ENCODE measurements at places on chromosomes 3 and 15.

DNA sequence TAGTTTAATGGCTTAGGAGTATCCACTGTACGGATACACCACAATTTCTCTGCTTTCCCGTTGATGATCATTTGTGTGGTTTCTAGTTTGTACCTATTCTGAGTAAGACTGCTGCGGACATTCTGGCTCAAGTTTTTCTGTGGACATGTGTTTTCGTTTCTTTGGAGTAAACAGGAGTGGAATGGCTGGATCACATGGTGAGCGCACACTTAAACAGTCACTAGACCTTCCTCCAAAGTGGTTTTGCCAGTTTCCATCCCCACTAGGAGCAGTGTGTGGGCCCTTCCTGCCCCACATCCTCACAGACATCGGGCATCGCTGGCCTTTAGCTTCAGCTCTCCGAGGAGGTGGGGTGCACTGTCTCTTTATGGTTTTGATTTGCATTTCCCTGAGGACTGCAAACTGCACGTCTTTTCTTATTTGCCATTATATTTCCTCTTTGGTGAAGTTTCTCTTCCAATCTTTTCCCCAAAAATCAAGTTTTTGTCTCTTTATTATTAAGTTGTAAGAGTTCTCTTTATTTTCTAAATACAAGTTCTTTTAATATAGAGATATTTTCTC lies 94.1 kb downstream of the VGLL4 start:
- no peak for DNase-seq

- no peak for DNase-seq
These were observed 393.3 kb downstream of the CACNA2D3 start for GRCh38 chr3:54515441-54516213.

DNA sequence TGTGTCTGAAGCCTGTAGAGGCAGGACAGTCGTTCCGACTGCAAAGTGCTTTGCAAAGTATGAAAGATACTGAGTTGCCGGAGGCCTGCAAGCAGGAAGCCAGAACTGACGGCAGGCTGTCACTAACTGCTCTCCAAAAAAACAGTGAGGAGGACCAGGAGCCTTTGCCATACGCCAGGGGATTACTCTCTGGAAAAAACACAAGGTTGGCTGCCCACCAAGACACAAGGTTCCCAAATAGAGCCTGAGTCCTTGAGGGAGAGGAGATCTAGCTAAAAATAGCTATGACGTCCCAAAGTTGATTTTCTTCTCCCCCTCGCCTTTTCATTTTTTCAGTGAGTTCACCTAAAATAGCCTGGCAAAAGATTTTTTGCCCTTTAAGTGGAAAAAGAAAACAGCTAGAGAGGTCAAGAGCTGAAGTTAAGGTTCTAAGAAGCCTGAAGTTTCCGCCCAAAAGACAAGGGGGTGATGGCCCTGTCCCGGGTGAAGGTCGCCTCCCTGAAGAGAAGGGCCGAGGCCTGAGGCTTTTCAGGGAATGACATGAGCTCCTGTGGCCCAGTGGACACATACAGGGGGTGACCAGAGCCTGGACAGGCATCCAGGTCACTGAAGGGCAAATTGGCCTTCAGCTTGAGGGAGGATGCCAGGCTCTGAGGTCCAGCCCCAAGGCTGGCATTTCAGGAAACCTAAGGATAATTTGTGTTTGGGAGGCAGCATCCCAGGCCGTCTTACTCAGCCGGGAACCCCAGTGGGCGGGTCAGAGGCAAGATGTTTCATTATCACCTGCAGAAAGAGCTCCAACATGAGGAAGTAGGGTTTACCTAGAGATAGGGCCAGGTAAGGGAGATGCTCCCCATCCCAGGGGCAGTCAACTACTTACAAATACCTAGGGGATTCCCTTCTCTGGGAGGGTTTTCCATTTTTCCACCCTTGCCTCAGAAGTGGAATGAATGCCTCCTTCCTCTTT lies 44.9 kb upstream of the DGKG start:
- no peak for DNase-seq

- no peak for DNase-seq
These were observed 23.4 kb upstream of the NOX5 start for GRCh38 chr15:68990992-68991500.

DNA sequence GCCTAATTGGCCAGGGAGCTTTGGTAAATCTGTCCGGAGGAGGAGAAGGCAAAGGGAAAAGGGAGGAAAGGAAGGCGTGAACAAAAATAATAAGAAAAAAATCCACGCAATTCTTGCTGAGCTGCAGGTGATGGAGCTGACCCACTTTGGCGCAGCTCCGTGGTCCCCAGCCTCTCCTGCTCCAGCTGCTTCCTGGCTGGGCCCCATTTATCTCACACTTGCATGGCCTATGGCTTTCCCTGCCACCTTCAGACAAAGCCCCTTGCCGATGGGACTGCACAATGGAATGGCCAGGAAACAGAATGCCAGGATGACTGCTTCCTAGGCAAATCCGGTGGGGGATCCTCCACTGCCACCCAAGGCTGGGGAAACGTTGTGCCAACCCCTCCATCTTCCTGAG lies 6.9 kb downstream of the INSYN1 start:
- DNase-seq: no peak

DNA sequence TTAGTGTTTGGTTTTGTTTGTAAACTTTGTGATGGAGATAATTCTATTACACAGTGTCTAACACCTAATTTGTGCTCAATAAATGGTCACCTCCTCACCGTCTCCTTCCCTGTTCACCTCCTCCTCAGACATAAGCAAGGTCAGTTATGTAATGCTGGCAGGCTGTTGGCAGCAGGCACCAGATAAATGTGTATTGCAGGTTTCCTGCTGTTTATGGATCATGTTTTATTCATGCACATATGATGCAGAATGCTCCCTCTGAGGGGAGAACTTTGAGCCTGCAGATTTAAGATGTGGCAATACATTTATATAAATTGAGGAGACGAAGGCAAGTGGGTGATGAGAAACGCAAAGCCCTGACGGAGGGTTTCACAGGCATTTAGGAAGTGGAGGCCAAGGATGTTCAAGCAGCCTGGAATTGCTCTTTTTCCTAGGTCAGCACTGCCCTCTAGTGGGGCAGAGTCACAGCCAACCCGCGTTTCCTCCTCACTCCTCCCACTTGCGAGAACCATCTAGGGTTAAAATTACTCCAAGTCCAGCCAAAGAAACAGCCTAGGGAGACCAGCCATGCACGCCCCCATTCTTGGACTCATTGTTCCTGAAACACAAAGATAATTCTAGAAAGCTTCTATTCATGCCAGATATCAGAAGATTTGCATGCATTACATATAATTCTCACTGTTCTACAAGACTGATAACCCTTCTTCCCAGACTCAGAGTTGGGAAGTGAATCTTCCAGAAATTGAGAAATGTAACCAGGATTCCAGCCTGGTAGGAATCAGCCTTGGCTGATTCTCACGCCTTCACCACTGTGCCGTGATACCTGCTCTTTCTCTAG lies 228.7 kb downstream of the SLCO3A1 start:
- DNase-seq: peak; percentile 35

DNA sequence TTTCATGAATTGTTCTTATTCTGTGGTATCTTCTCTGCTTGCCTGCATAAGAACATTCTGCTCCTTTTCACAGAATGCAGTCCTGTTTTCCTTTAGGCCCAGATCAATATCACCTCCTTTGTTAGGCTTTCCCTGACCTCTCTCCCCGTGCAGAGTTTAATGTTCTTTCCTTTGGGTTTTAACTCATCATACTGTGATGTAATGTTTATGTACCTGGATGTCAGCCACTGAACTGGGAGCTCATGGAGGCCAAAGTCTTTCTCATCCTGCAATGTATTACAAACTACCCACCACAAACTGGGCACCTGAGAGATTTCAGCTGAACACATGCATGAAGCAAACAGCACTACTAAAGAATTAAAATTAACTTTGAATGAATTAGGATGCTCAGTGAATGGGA lies 192.8 kb upstream of the RORA start:
- no peak for DNase-seq

GRCh38 chr3:144770915-144771351 lies 799.3 kb downstream of the DIPK2A start:
- no peak for DNase-seq

DNA sequence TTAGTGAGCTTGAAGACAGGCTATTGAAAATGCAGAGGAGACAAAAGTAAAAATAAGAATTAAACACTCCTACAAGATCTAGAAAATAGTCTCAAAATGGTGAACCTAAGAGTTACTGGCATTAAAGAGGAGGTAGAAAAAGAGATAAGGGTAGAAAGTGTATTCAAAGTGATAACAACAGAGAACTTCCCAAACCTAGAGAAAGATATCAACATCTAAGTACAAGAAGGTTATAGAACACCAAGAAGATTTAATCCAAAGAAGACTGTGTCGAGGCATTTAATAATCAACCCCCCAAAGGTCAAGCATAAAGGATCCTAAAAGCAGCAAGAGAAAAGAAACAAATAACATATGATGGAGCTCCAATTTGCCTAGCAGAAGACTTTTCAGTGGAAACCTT lies 23.3 kb downstream of the PDCD10 start:
- no peak for DNase-seq

GRCh38 chr15:39869858-39870515 lies 50.1 kb downstream of the GPR176 start:
- no peak for DNase-seq

- DNase-seq: no peak
These were observed 27.5 kb upstream of the DENND4A start for GRCh38 chr15:65819563-65819960.

DNA sequence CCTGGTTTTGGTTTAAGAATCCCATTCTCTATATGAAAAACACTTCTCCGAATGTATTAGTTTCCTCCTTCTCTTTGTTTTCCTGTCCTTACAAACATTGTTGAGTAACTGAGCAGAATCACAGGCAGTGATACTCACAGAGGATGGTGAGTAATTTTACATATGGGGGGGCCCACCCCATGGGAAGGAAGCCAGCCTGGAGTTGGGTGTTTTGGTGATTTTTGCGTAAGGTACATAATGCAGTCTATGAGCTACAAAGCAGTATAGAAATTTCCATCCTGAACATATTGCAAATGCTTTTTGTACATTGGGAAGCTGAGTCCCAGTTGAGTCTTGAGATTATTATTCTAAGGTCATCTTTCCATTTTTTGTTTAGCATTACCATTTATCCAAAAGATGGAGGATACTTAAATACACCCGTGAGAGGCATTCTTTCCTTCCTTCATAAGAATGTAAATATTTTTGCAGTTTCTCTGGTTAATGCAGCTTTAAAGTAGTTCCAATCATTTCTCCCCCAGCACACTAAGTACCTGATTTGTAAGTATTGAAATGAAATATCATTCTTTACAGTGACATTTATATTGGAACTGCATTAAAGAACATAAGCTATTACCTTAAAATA lies 476.8 kb downstream of the AGBL1 start:
- no peak for DNase-seq

- no peak for DNase-seq
These were observed 317.4 kb downstream of the DIPK2A start for GRCh38 chr3:144289057-144289456.

GRCh38 chr3:194476784-194477183 lies 10.0 kb downstream of the ATP13A3 start:
- DNase-seq: no peak

DNA sequence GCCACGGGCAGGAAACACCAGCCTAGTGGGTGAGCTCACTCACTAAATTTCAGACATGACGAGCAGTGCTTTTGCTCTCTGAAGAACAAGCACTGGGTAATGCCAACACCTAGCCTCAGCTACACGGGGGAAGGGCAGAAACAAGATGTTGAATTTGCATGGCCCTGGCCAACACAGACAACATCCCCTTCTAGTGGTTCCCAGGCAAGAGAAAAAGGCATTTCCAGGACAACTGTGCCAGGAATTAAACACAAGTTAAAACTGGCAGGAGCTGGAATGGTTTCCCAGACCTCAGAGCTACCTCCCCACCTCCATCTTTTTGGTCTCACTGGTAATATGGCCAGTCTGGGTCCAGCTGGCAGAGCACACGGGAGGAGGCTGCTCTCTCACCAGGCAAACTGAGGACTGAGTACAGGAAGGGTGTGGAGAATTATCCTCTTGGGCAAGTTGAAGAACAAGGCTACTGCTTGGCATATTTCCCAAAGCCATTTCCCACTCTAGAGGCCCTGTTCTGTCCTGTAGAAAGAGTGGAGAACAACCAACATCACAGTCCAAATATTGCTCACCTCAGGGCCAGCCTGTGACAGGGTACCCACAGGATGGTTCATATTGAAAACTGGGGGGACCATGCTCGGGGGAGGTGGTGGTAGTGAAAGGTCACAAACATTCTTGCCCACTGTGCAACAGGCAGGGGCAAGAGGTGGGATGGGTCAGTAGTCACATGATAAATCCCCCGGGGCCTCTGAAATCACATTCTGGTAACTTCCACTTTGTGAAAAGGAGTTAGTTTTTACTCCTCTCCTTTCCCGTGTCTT lies 26.5 kb downstream of the TSPAN3 start:
- DNase-seq: no peak

GRCh38 chr3:172181932-172182586 lies 142.7 kb downstream of the FNDC3B start:
- no peak for DNase-seq

- no peak for DNase-seq
These were observed 21.2 kb downstream of the GRIP2 start for GRCh38 chr3:14518893-14519292.

DNA sequence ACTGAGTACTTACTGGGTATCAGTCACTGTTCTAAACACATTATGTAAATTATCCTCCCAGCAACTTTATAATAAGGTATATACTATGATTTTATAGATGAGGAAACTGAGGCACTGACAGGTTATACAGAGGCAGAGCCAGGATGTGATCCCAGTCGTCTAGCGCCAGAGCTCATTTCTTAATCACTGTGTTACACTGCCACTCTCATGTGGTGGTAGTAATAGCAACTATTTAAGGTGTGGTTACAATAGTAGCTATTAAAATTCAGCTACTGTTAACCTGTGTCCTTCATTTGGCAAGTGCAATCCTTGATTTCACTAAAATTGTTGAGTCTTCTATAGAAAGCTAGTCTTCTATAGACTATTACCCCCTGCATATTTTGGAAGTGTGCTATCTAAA lies 43.1 kb upstream of the TRPC1 start:
- DNase-seq: no peak

DNA sequence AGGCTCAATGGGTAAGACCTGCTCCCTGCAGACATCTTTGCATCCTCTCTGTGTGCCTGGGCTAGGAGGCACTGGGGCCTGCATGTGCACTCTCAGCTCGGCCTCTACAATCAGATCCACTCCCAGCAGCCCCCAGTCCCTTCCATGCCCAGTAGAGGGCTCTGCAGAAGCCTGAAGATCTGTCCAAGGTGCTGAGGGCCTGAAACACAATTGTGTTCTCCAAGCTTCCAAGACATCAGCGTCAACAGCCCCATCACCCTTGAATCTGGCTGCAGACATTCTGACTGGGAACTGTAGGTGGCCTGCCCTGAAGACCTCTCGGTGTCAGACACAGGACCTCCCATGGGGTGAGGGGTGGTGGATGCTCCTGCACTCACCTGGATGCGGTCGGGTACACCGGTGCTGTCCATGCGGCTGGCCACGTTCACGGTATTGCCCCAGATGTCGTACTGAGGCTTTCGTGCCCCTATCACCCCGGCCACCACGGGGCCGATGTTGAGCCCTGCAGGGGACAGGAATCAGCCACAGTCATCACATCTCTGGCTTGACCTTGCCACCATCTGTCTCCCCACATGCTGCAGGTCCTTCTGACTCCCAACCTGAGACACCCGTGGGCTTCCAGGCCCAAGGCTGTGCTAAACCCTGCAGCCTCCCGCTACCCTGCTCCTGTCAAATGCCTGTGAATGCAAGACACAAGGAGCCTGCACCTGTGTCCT lies 84.7 kb downstream of the SEC22A start:
- DNase-seq: no peak

All from stimulated activated CD4-positive, alpha-beta T cell treated with anti-CD3 and anti-CD28 coated beads, TNF-alpha, amount 100 ng/mL, for 1 hour (primary cell).